ENCODE measurements at places on chromosomes 6 and 20. TPM values are rescaled to one million over a fixed set of nuclear protein-coding genes. Genes with fewer than 3 reads are reported as not detected.

BPI gene
- not detected for total RNA-seq

DNA sequence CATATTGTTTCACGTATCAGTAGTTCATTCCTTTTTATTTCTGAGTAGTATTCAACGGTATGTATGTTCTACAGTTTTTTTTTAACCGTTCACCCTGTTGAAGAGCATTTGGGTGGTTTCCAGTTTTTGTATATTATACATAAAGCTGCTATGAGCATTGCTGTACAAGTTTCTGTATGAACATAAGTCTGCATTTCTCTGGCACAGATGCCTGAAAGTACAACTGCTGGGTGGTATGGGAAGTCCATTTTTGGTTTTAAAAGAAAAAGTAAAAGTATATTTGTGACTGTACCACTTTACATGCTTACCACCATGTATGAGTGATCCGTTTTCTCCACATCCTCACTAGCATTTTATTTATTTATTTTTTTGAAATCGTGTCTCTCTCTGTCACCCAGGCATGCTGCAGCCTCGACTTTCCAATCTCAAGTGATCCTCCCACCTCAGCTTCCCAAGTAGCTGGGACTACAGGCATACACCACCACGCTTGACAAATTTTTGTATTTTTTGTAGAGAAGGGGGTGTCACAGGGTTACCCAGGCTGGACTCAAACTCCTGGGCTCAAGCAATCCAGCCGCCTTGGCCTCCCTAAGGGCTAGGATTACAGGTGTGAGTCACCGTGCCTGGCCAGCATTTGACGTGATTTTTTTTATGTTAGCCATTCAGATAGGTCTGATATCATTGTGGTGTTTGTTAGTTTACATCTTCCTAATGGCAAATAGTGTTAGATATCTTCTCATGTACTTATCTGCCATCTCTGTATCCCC lies 11.0 kb upstream of the SIM1 start:
- DNase-seq = no peak

DNA sequence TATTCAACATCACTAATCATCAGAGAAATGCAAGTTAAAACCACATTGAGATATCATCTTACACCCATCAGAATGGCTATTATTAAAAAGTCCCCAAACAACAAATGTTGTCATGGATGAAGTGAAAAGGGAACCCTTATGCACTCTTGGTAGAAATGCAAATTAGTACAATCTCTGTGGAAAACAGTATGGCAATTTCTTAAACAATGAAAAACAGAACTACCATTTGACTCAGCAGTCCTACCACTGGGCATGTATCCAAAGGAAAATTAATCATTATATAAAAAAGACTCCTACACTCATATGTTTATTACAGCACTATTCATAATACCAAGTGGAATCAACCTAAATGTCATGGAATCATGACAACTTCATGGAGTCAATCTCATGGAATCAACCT lies 611.3 kb upstream of the GJE1 start:
- no peak for DNase-seq

DNA sequence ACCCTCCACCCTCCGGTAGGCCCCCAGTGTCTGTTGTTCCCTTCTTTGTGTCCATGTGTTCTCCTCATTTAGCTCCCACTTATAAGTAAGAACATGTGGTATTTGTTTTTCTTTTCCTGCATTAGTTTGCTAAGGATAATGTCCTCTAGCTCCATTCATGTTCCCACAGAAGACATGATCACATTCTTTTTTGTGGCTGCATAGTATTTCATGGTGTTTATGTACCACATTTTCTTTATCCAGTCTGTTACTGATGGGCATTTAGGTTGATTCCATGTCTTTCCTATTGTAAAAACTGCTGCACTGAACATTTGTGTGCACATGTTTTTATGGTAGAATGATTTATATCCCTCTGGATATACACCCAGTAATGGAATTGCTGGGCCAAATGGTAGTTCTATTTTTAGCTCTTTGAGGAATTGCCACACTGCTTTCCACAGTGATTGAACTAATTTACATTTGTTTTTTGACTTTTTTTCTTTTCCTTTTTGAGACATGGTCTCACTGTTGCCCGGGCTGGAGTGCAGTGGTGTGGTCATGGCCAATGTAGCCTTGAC lies 4.5 kb downstream of the KPNA5 start:
- no peak for DNase-seq

DNA sequence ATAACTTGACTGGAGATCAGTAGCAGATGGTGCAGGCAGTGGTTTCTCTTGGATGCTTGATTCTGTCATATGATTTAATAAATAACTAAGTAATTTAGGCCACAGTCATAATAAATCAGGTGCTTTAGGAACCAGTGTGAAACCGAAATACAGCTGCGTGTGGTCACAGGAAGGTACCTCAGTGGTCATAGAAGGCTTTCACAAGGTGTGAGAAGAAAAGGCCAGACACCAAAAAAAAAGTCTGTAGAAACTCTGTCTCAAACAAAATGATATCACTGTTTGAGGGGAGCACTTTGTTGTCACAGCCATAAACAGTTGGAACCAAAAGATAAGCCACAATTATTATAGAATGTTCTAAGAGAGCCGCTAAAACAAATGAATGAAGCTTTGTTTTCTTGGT lies 56.5 kb downstream of the ARMC2 start:
- DNase-seq = no peak

Measured in dorsolateral prefrontal cortex (tissue), 122 donors.